Suppressor macrophage treated with lipopolysaccharide for 1 hour (primary cell): ENCODE measurements at places on chromosomes 11 and 22.

DNA sequence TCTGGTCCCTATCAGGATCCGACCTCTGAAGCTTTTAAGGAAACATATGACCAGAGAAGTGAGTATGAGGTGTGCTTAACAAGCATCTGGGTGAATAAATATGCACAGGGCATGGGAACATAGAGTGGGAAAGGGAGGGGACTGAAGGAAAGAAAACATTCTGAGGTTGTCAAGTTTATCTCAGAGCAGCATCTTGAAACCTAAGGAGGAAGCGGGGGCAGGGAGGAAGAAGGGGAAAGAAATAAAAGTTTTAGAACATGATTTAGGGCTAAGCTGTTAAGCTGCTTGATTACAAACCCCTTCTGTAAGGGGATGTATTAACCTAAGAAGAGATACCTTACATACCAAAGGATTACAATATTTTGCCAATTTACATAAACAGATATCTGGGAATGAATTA lies 24.0 kb upstream of the SC5D start:
- no peak for DNase-seq

GRCh38 chr11:11382858-11383532 lies 29.9 kb upstream of the CSNK2A3 start:
- DNase-seq: no peak

- DNase-seq: no peak
These were observed 56.2 kb upstream of the ARHGAP42 start for GRCh38 chr11:100630898-100631297.

DNA sequence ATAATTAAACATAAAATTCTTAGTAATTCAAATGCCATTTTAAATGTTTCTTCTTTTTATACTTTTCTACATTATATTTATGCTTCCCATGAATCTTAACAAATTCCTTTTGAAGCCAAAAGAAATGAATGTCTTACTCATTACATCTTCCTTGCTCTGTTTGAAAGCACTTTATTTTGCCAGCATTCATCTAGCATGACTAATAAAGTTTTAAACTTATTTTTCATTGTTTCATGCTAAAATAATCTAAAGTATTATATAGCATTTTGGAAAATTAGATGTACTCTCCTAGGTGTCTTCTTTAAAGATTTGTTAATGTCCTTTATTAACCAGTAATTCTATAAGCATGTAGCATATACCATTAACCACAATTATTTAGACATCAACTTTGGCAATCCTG lies 9.7 kb upstream of the PIWIL4 start:
- DNase-seq: no peak

DNA sequence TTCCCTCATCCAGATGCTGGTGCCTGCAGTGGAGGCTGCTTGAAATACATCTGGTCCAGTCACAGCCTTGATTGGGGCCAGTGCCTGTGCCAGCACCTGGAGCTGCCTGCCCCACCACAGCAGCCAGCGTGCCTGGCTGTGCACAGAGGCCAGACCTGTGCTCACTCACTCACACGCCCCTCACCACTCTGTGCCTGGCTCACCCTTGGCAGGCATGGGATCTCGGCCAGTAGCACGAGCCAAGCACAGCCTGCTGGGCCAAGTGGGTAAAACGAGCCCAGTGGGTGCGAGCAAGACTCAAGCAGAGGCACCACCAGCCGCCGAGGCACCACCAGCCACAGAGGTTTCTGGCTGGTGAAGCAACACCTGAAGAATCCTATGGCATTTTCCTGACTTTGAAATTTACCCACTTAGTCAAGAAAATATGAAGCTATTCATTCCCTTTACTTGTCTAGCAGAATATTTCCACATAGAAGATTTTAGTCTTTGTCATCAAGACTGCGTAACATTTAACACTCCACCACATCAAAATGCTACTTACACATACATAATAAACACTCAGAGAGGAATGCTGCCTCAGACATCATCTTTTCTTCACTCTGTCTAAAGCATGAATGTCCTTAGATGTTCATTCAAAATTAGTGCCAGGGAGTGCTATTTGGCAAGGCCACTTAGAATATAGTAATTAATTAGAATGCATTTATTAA lies 424.3 kb upstream of the FAT3 start:
- DNase-seq: no peak

DNA sequence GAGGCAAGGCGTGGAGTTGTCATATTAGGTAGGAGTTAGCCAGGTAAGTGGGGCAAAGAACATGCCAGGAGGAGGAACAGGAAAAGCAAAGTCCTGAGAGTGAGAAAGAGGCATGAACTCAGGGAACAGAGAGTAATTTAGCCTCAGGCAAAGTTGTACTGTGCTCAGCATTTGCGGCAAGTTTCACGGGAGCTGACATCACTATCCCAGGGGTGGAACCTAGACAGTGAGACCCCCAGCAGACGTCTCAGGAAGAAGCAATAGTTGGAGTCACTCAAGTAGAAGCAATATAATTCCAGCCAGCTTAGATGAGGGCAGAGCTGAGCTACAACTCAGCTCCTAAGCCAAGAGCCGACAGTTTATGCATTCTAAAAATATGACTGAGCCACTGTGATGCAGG lies 426.0 kb upstream of the ISX start:
- DNase-seq: no peak
